Central memory CD8-positive, alpha-beta T cell (primary cell): ENCODE measurements at places on chromosomes 4 and X.
A peak's percentile ranks its signal among the peaks of the same experiment; 100 is the strongest.

GRCh38 chr4:4533461-4534169 is 8.2 kb downstream of the STX18 start:
- no peak for DNase-seq
- H3K36me3 ChIP-seq = peaks cover 5% of the 10 kb centered on the region
- H3K27me3 ChIP-seq = no peaks in the 10 kb centered on the region

- peak overlapping the region; percentile 84 for H3K4me3 ChIP-seq
- peaks cover 10% of the 10 kb centered on the region for H3K4me1 ChIP-seq
- peaks cover 60% of the 10 kb centered on the region for H3K27me3 ChIP-seq
- H3K36me3 ChIP-seq = peaks cover 3% of the 10 kb centered on the region
Observed at GRCh38 chr4:42151568-42152506, 618 bp downstream of the BEND4 start.

- H3K27ac ChIP-seq = no peak overlapping the region
- H3K36me3 ChIP-seq = no peaks in the 10 kb centered on the region
- no peak overlapping the region for H3K4me3 ChIP-seq
- no peaks in the 10 kb centered on the region for H3K4me1 ChIP-seq
- DNase-seq = no peak
- no peaks in the 10 kb centered on the region for H3K27me3 ChIP-seq
Observed at GRCh38 chr4:73487233-73487632, 5.7 kb downstream of the AFM start.

GRCh38 chr4:18105030-18106011 is 83.8 kb upstream of the LCORL start:
- H3K27ac ChIP-seq = no peak overlapping the region
- H3K4me3 ChIP-seq = no peak overlapping the region
- no peak for DNase-seq
- H3K27me3 ChIP-seq = peaks cover 66% of the 10 kb centered on the region
- H3K4me1 ChIP-seq = no peaks in the 10 kb centered on the region

DNA sequence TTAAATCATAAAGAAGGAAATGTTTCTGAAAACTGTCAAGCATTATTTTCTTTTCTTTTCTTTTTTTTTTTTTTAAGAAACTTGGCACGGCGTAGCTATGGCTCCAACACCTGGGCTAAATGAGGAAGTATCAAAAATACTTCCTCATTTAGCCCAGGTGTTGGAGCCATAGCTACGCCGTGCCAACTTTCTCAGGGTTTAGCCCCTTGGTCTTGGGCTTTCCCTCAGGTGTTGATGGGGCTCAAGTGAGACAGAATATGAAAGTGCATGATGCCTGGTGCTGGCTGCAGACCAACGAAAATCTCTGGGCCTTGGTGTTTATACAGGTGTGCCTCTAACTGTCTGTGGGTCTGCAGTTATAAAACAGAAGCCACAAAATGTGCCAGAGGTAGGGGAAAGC is 132.7 kb downstream of the ARHGAP24 start:
- no peak overlapping the region for H3K4me3 ChIP-seq
- no peak for DNase-seq
- no peaks in the 10 kb centered on the region for H3K27me3 ChIP-seq

DNA sequence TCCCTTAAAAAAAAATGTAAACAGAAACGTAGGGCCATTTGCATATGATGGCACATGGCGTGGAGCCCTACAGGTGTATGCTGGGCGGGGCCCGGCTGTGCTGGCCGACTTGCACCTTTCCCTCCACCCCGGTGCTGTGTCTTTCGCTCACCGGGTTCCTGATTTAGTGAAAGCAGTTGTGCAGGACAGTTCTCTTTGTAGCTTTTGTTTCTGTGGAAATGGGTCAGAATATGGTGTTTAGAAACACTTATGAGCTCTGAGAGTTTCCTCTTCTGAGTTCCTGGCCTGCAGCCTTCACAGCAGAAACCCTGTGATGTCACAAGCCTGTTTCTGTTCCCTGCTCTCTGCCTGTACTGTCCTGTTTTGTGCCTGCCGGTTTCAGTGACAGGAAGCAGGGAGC is 22.5 kb upstream of the MSANTD1 start:
- H3K36me3 ChIP-seq = peaks cover 42% of the 10 kb centered on the region
- H3K27ac ChIP-seq = no peak overlapping the region
- no peak for DNase-seq
- peaks cover 2% of the 10 kb centered on the region for H3K4me1 ChIP-seq

DNA sequence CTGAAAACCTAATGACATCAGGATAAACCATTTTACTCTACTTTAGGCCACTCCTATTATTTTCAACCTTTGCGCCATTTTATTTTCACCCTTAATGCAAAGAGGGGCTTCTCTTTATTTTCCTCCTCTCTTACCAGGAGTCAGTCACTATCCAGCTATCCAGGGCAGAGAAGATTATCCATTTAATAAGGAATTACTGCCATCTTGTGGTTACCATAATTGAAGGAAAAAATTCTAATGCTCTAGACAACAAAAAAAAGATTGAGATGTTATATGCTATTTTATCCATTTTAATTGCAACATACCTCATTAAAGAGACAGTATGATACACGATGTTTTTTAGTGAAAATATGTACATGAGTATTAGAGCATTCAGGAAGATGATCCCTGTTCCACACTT is 514.5 kb upstream of the FAM241A start:
- no peaks in the 10 kb centered on the region for H3K4me1 ChIP-seq
- no peaks in the 10 kb centered on the region for H3K27me3 ChIP-seq
- H3K4me3 ChIP-seq = no peak overlapping the region
- no peak for DNase-seq

- H3K4me3 ChIP-seq = peak overlapping the region; percentile 66
- no peak for DNase-seq
- no peak overlapping the region for H3K27ac ChIP-seq
Observed at GRCh38 chr4:6658209-6658595, 17.7 kb downstream of the MRFAP1 start.

DNA sequence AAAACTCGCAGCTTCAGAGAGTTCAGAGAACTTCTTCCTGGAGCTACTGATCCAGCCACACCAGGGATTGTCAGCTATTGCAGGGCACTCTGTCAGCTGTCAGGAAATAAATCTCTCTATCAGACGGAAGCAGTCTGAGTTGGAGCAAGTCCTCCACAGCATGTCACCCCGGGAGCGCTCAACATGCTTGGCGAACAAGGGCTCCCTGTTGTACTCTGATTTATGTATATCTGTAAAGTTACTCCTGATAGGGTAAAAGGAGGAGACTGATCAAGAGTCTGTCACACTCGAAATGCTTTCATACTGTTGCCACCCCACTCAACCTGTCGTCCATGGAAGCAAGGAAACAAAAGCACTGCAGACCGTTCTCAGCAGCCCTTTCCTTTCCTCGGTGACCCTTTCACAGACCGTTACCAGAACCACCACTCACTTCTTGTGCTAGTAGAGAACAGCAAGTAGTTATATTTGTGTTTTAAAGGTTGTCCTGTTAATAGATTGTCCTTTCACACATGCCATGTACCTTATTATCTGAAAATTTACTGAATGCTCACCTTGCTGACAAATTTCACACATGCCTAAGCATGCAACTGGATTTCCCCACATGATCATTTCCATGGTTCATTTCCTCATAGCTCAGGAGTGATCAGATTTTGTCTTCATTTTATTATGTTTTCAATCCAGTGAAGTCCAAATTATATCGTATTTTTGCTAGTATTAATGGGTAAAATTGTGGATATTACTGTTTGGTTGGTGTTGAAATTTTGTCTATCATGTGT is 2108.9 kb upstream of the TENM3 start:
- H3K4me3 ChIP-seq = no peak overlapping the region
- H3K27ac ChIP-seq = no peak overlapping the region
- H3K36me3 ChIP-seq = no peaks in the 10 kb centered on the region

DNA sequence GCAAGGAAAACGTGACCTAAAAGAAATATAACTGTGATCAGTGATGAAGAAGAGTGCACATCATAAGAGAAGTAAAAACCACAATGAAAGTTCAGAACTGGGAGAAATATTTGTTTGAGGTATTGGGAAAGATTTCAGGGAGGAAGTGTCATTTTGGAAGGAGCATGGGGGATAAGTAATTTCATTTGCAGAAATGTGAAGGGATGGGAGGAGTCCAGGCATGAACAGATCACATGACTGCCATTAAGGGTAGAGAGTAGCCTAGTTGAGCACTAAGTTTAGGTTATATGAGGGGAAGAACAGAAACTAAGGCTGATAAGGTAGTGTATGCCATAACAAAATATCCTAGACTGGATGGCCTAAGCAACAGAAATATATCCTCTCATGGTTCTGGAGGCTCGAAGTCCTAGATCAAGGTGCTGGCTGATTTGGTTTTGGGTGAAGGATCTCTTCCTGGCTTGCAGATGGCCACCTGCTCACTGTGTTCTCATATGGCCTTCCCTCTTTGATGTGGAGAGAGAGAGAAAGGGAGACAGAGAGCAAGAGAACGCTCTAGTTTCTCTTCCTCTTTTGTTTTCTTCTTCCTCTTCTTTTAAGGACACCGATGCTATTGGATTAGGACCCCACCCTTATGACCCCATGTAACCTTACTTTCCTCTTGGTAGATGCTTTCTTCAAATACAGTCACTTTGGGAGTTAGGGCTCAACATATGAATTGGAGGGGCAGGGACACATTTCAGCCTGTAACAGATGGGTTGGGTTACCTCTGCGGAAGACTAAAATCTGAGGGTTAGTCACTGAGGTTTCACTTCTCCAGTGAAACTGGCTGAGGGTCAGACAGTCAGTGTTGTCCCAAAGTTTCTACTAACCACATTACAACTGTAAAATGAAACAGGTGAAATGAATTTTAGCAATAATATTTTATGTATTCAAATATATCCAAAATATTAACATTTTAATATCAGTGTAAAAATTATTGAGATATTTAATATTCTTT is 77.9 kb downstream of the EGF start:
- H3K27ac ChIP-seq = no peak overlapping the region
- H3K27me3 ChIP-seq = peaks cover 44% of the 10 kb centered on the region
- no peak overlapping the region for H3K4me3 ChIP-seq
- DNase-seq = no peak
- no peaks in the 10 kb centered on the region for H3K4me1 ChIP-seq
- no peaks in the 10 kb centered on the region for H3K36me3 ChIP-seq

- no peak overlapping the region for H3K4me3 ChIP-seq
- no peak for DNase-seq
- H3K36me3 ChIP-seq = peaks cover 43% of the 10 kb centered on the region
- H3K27ac ChIP-seq = no peak overlapping the region
Observed at GRCh38 chr4:7016086-7016485, 27.1 kb upstream of the TADA2B start.
